ENCODE measurements at places on chromosomes 7 and 10.

- no peak for DNase-seq
Measured at GRCh38 chr10:86855513-86855912, 99.1 kb downstream of the BMPR1A start.

DNA sequence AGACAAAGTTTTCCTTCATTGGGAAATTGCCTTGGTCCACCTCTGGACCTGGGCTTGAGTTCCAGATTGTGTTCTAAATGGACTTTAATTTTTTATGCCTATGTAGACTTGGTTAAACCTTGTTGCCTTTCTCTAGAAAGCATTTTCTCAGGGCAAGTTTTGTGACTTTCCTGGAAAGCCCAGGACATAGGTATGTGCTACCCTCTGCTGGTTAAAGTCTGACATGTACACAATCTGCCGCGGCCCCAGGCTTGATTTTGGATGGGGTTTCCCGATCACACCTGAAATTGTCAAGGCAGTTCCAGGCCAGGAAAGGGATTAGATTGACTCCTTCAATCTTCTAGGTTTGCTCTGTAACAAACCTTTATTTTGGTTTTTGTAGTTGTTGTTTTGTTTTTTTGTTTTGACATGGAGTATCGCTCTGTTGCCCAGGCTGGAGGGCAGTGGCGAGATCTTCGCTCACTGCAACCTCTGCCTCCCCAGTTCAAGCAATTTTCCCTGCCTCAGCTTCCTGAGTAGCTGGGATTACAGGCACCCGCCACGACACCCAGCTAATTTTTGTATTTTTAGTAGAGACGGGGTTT lies 14.1 kb upstream of the AKR1B10 start:
- peak; percentile 79 for DNase-seq

GRCh38 chr7:132061937-132062336 lies 505.5 kb upstream of the PODXL start:
- DNase-seq: peak; percentile 44

DNA sequence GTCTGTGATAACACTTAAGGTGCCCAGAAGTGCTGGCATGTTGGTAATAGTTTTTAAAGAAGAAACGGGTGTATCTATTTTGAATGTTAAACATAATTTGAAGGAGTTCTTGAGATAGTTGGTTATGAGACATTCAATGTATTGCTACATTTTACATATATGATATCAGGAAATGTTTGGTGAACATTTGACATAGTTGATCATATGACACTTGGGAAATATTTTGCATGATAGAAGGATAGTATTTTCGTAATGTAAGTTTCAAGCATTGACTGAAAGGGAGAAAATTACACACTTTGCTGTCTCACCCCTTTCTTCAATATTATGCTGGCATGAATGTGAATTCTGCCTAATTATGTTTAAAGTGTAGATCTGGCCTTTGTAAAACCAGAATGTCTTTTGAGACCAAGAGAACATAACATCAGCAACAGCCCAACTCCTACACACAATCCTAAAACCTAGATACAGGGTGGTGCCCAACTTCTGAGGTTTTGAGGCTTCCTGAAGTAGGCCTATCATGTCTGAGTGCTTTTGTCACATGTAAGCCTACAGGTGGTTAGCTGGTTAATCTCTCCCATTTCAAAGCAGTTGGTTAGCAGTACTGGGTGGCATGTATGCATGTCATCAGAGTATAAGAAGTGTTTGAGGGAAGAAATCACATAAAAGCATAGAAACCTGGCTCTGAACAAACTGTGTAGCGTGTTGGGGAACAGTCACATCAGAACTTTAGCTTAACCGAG lies 2.1 kb downstream of the ADD3 start:
- DNase-seq: no peak

- DNase-seq: no peak
Measured at GRCh38 chr7:158469396-158470051, 118.1 kb downstream of the PTPRN2 start.

DNA sequence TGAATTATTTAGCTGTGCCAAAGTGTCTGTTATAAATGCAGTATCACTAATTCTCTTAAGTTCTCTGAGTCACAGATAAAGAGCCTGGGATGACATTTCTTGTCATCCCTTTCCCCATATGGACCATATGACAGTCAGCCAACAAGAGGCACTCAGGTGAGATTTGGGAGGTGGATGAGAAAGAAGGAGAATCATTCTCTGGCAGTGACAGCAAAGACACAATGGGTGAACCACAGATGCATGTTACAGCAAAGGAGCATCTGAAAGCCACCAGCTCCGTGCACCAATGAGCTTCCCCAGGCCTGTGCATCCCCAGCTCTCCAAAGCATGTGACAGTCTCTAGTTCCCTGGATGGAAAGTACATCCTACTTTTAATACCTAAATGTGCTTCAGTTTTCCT lies 10.8 kb downstream of the GIMAP6 start:
- DNase-seq: no peak

- no peak for DNase-seq
Measured at GRCh38 chr7:93047514-93048099, 70.2 kb downstream of the SAMD9 start.

GRCh38 chr10:127243490-127244272 lies 47.3 kb upstream of the INSYN2A start:
- peak; percentile 47 for DNase-seq

DNA sequence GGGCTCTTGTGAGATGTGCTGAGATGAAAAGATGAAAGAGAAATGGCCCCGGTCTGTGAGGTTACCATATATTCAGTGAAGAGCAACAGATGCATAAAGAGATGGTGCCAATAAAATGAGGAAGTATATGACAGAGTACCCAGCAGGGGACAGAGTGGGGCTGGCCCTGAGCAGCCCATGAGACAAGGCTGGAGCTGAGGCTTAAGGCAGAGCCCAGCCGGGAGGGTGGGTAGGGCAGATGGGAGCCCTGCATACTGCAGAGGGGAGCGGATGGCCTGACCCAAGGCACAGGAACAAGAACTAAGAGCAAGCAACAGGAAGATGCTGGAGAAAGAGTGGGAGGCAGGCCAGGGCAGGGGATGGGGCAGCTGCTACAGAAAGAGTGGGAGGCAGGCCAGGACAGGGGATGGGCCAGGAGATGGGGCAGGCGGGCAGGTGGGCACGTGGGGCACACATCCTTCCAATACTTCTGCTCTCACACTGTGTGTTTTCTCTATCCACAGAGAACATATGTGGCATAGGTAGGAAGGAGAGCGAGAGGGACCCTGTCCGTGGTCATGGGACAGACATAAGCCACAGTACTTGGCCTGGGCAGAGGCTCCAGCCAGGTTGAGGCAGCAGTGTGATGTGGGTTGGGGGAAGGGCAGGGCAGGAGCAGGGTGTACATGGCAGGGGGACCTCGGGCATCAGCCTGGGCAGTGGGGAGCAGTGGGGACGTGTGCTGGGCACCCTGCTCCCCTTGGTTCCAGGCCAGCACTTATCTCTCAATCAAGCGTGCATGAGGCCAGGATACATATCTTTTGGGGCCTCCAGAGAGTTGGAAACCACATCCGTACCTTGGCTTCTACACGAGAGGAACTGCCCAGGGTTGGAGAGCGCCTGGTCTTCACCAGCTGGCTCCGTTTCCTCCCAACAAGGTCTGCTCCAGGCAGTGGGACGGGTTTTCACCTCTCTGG lies 91.6 kb upstream of the IKZF1 start:
- DNase-seq: no peak

DNA sequence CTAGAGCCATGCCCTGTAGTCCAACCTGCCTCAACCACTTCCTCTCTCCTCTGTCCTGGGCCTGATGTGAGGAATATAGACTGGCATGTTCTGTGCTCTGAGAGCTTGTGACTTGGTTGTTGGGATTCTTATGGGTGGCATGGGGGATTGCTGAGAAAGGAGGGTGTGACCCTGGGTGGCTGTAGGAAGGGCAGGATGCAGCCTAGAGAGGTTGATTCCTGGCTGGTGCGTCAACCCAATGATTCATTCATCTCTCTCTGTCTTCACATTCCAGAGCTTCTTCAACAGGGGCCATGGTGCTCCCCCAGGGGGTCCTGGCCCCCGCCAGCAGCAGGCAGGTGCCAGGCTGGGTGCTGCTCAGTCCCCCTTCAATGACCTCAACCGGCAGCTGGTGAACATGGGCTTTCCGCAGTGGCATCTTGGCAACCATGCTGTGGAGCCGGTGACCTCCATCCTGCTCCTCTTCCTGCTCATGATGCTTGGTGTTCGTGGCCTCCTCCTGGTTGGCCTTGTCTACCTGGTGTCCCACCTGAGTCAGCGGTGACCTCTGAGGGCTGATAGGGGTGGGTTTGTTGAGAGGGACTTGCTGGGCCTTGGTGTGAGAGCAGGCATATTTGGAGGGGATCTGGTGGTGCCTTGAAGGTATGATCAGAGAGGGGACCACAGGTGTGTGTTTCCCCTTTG lies 2.6 kb downstream of the FAM241B start:
- peak; percentile 17 for DNase-seq

DNA sequence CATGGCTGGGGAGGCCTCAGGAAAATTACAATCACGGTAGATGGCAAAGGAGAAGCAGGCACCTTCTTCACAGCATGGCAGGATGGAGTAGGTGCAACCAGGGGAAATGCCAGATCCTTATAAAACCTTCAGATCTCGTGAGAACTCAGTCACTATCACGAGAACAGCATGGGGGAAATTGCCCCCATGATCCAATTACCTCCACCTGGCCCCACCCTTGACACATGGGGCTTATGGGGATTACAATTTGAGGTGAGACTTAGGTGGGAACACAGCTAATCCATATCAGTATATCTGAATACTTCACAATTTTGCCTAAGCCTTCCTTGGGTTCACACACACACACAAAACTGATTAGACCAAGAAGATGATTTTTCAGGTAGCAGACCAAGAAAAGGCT lies 145.1 kb upstream of the COL1A2 start:
- no peak for DNase-seq

GRCh38 chr10:49615213-49615612 lies 1.4 kb downstream of the CHAT start:
- DNase-seq: no peak

DNA sequence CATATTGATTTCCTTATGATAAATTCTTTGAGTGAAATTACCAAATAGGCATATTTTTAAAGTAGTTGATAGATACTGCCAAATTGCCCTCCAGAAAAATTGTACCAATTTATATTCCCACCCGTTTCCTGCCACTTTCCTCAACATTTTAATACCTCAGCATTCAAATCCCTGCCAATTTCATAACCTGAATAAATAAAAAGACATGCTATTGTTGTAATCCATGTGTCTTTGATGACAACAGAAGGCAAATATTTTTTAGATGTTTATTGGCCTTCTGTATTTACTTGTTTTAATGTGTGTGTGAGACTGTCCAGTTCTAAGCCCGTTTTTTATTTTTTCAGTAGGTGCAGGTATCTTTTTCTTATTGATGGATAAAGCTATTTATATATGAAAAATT lies 71.7 kb downstream of the TEX36 start:
- DNase-seq: no peak

DNA sequence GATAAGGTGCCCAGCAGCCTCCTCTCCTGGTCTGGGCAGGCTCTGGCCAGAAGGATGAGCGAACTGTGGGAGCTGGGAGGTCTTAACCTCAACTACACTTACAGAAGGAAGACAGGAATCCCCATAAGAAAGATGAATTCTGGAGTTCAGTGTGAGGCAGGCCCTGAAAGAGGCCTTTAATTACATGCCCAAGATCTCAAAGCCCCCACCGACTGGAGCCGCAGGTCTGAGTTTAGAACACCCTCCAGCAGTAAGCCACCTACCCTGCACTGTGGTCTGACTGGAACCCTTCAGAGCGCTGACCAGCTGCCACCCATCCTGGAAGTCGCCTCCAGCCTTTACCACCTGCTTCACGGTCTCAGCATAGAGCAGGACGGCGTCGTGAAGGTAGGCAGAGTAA lies 28.2 kb upstream of the ACSL5 start:
- no peak for DNase-seq

- DNase-seq: peak; percentile 50
Measured at GRCh38 chr10:87847550-87847949, 15.8 kb downstream of the KLLN start.

GRCh38 chr7:159115601-159116501 lies 28.8 kb downstream of the VIPR2 start:
- no peak for DNase-seq

GRCh38 chr7:108335269-108335918 lies 120.8 kb downstream of the NRCAM start:
- DNase-seq: no peak

GRCh38 chr7:129376778-129377700 lies 57.2 kb upstream of the STRIP2 start:
- DNase-seq: peak; percentile 52

DNA sequence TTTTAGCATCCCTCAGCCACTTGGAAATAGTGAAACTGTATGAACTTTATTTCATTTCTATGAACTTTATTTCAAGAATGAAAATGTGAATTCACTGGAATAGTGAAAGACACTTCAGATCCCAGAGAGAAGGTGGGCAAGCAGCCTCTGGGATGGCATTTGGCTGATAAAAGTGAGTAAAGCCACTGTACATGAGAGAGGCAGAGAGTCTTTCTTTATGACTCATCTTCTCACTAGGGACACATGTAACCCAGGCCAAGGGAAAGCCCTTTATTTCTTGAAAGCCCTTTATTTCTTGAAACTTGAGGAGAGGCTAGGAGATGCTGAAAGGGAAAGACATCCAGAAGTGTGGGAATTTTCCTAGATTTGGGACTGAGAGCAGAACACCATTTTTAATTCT lies 148.9 kb upstream of the SMIM30 start:
- peak; percentile 2 for DNase-seq

GRCh38 chr10:52805414-52806285 lies 33.1 kb upstream of the MBL2 start:
- DNase-seq: no peak

DNA sequence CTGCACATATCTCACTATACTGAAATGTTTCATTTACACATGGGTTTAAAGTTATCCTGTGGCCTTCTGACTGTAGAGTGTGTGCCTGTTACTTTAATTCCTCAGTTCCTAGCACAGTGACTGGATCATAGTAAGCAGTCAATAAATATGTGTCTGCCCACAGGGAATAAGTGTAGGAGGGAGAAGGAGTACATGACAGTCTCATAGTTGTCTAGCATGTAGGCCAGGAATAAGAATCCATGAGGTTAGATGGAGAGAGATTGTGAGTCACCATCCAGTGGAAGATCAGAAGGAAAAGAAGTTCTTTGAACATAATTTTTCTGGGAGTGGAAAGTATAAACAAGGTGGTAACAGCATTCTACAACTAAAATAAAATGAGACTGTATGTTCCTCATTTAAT lies 36.6 kb upstream of the SEMA3A start:
- peak; percentile 46 for DNase-seq

DNA sequence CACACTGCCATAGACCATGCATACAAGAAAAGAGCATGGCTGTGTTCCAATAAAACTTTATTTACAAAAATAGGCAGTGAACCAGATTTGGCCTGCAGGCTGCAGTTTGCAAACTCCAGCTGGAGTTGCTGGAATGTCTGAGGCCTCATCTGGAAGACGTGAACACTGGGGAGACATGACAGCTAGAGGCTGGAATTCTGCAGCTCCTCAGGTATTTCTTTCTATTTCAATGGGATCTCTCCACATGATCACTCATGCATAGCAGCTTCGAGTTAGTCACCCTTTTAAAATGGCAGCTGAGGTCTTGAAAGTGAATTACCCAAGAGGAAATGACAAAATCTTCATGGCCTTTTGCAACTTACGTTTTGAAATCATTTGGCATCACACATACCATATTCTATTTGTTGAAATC lies 52.6 kb upstream of the BET1 start:
- peak; percentile 98 for DNase-seq

Measured in epithelial cell of esophagus (primary cell).